ENCODE measurements at places on chromosomes 7 and 10.

GRCh38 chr10:28354511-28354910, 51.6 kb upstream of the MPP7 start:
- DNase-seq, result no peak

GRCh38 chr10:132457328-132458070, 60.5 kb downstream of the PWWP2B start:
- DNase-seq, result peak; percentile 15

DNA sequence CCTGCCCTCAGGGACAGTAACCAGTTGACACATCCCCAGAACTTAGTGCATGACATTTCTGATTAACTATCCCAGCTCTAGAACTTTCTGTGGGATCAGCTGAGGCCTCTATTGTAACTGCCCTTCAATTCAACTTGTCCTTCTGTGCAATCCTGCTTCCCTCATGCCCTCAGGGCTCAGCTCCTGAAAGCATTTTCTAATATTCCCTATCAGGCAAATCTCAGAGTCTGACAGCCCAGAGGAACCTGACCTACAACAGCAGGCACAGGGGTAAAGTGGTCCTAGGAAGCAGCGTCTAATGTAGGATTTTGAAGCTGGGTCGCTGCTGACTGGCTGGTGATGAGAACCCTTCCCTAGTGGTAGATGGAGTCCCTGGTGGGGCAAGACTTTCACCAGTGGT, 13.6 kb upstream of the STN1 start:
- peak; percentile 55 for DNase-seq

DNA sequence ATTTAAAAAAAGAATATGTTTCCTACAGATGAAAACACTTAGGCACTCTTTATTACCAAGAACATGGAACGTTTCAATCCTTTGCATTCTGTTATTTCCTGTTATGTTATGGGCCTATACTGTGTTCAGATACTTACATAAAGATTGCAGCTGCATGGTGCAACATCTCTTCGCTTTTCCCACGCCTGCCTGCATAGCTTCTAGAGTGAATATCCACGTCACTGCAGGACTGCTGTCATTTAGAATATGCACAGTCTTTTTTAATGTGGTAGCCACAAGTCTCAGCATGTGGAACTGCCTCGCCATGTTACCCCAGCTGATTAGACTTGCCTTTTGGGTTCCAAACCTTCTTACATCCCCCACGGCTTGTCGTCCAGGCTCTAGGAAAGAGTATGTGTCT, 69.6 kb upstream of the GATA3 start:
- no peak for DNase-seq

DNA sequence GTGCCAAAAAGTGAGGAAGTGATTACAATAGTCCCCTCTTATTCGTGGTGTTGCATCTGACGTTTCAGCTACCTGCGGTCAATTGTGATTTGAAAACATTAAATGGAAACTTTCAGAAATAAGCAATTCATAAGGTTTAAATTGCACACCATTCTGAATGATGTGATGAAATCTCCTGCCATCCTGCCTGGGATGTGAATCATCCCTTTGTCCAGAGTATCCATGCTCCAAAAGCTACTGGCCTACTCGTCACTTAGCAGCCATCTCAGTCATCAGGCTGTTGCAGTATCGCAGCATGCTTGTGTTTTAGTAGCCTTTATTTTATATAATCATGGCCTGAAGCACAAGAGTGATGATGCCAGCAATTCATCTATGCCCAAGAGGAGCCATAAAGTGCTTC, 97.7 kb upstream of the CDCA7L start:
- DNase-seq, result no peak

DNA sequence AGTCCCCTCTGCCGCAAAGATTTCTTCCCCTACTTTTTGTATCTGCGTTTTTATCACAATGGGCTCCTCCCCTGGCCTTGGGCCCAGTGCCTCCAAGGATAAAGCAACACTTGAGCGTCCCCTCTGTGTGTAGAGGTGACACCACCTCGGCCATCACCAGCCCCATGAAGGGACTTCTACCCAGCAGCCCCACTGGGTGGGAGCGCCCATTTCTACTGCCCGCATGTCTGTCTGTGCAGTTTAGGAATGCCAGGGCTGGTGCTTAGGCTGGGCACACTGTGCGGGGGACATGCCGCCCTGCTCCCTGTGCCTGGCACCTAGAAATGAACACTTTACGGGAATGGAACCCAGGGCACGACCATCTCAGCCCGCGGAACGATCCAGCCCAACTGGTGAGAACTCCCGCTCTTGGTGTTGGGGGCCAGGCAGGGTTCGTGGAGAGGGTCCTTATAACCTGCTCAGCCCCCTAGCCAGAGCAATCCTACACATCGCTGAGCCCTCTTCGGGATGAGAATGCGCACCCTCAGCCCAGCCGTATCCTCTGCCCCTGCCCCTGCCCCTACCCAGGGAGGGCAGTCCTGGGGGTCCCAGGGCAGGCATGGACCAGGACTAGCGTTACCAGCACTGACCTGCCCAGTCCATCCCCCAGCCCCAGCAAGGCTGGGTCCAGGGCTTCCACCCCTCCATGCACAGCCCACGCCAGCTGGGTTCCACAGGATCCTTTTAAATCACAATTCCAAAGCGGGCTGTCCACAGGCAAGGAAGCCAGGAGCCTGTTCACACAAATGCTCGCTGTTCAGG, 12.8 kb downstream of the CRYGN start:
- DNase-seq, result no peak

GRCh38 chr7:156198277-156198676, 386.0 kb upstream of the SHH start:
- DNase-seq, result no peak

DNA sequence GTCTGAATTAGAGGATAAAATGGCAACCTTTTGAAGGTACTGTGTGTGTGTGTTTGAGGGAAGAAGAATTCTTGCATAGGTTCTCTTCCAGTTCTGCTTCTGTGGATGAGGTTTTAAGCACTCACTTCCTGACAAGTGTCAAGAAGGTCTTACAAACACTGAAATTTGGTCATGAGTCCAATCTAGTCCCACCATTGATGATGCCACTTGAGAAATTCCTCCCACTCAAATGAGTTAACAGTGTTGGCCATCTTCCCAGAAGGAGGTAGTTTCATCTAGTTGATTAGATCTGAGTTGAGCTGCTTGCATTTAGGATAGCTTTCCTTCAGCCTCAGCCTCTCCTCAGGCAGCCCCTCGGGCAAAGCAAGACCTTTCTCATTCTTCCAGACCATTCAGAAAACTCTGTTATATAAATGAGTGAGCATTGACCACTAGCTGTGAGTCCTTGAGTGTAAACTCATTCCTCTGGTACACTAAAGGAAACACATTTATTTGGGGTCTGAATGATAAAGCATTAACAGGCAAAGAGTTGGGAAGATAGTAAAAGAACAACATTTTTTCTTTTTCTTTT, 189.5 kb downstream of the TRIL start:
- no peak for DNase-seq

DNA sequence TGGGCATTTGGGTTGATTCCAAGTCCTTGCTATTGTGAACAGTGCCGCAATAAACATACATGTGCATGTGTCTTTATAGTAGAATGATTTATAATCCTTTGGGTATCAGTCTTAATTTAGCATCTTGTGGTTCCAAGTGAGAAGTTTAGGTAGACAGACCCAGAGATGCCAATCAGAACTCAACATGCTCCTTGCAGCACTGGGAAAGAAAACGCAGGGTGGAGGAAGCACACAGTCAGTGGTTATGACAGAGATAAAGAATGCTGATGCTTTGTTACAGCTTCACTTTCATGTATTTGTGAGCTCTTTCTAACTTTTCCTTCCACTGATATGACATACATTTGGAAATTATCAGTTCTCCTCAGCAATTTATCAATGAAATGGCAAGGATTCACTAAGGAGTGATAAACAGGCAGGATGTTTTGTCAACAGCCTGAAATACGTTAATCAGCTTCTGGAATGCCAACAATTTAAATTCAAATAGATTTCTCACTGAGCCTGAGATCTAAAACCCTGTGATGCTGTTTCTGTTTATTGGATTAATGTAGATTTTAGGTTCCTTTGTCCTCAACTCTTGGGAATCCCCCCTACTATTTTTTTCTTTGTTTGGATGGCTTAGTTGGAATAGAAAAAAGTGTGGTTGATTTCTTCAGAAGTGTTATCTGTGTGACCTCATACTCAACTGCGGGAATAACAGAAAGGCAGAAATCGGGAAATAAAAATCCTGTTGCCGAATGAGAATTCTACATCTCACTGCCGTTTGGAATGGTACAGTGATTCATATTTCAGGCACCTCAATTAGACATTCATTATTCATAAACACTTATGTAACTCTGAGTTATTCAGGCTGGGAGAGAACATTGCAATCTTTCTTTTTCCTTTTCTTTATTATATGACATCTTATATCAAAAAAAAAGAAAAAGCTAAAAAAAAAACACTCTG, 675.0 kb downstream of the CNTNAP2 start:
- no peak for DNase-seq

GRCh38 chr7:140676306-140676705, 3.6 kb downstream of the ADCK2 start:
- DNase-seq, result no peak

GRCh38 chr7:43513251-43513650, 69.7 kb upstream of the STK17A start:
- no peak for DNase-seq

- no peak for DNase-seq
These were observed 245.0 kb downstream of the PRPF18 start for GRCh38 chr10:13831711-13832141.

DNA sequence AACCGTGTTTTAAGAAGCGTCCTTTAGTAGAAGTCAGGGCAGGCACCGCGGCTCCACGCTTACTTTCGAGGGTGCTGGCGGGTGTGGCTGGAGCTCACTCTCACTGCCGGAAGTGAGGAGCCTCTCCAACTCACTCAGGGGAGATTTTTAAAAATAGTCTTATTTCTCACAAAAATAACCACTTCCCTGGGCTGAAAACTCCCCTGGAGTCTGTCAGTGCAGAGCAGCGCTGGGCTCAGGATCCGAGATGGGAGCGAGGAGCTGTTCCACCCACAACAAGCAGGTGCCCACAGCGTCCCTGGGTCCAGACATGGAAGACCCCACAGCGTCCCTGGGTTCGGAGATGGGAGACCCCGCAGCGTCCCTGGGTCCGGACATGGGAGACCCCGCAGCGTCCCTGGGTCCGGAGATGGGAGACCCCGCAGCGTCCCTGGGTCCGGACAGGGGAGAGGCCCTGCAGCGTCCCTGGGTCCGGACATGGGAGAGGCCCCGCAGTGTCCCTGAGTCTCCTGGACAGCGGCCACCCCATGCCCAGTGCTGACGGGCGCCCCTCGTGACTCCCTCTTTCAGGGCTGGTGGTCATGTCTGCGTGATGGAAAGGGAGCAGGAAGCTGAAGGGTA, 51.2 kb downstream of the VIPR2 start:
- DNase-seq, result no peak

DNA sequence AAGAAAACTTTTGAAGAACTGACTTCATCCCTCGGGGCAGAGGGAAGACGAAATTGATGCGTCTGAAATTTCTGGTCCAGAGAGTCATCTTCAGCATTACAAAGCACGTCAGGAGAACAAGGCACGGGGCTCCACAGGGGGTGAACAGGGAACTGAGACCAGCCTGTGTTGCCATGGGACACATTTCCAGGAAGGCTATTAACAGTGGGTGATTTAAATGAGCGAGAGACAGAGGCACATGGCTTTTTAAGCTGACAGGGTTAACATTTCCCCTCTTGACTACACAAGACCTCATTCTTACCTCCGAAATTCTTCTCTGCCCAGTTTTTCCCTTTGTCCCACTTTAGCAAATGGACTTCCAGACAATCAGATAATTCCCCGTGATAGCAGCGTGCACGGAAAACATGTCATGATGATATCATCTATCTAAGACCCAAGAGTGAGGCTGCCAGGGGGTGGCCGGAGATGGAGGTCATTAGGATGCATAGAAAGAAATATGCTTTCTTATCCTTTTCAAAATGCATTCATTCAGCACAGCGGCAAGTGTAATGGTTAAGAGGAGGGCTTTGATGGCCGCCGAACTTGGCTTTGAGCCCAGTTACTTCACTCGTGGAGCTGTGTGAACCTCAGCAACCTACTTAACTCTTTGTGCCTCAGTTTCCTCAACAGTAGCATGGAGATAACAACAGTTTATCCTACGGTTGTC, 248.0 kb downstream of the PRPF18 start:
- no peak for DNase-seq

DNA sequence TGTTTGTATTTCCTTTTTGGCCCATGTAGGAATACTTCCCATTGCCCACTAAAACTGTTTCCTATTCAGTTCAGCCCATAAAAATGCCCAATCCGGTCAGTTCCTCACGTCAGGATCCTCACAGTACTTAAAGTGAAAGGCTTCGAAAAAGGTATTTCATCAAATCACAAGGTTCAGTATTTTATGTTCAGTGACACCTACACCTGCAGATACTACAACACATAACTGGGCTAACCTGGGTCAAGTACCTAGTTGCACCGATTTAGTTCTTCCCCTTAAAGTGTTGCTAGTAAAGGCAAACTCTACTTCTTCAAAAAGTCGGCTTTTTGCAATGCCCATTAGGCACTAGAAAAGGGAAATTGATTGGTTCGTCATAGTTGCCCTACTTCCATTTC, 1.1 kb downstream of the SNX13 start:
- no peak for DNase-seq

DNA sequence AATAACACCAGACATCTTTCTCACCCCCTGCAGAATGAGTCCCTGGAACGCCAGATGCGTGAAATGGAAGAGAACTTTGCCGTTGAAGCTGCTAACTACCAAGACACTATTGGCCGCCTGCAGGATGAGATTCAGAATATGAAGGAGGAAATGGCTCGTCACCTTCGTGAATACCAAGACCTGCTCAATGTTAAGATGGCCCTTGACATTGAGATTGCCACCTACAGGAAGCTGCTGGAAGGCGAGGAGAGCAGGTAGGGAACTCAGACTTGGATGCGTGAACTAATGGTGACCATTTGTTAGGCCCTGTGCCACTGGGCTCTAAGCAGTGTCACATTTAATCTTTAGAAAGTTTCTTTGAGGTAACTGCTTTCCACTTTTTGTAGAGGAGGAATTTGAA, 7.1 kb downstream of the VIM start:
- DNase-seq, result no peak

DNA sequence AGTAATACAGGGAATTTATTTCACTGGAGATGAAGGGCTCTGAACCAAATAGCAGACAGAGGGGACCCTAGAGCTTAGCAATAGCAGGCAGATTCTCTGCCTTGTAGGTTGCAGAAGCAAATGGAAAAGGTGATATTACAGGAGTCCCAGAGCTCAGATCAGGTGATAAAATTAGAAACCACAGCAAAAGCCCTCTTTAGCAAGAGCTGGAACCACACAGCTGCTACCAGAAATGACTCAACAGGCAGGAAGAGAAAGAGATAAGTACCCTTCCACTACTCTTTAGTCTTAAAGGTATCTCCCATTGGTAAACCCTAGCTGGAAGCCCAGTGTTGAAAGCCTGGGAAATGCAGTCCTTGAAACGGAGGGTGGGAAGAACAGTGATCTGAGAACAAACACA, 535.6 kb upstream of the GHITM start:
- no peak for DNase-seq

DNA sequence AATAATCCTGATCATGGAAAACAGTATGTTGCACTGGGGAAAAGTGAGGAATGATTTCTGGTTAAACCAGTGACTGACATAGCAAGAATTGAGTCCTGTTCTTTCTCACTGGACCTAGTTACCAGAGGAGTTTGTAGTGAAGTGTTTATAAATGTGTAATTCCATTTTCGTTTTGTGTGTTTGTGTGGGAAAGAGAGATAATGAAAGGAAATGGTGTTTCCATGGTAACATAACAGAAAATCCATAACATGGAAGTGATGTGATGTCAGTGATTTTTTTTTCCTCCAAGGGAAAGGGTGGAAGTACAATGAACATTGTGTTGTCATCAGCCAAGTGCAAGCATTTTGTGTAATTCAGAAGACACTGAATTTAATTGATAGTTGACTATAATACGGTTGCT, 283.9 kb downstream of the PLXDC2 start:
- no peak for DNase-seq
